Activated CD8-positive, alpha-beta memory T cell treated with anti-CD3 and anti-CD28 coated beads for 1 hour (primary cell): ENCODE measurements at places on chromosomes 4 and X.

GRCh38 chr4:71609651-71610050 lies 174.2 kb downstream of the GC start:
- no peak for DNase-seq

- DNase-seq: no peak
These were observed 49.9 kb downstream of the PAK3 start for GRCh38 chrX:111145878-111146277.

GRCh38 chrX:106039920-106040319 lies 1.4 kb upstream of the SERPINA7 start:
- DNase-seq: no peak

GRCh38 chrX:113747274-113747973 lies 836.5 kb upstream of the HTR2C start:
- DNase-seq: no peak

DNA sequence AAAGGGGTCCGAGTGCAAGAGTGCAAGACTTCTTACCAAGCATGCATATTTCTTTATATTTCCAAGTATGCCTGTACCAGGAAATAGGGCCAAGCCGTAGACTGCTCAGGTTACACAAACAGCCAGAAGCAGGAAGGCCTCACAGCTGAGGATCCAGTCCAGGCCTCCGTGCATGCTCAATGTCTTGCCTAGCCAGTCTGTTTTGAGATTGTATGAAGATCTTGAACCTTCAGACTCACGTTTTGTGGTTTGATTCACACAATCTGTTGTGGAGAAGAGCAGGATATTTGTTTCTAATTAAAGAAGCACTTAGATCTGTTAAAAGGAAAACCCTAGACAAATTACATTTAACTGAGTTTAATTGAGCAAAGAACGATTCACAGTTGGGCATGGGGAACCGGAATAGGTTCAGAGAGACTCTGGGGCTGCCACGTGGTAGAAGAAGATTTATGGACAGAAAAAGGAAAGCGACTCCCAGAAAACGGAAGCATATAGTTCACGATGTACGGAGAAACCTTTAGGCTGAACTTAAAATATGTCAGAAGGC lies 1.2 kb downstream of the MGST2 start:
- DNase-seq: no peak

- no peak for DNase-seq
These were observed 1409.8 kb downstream of the PCDH7 start for GRCh38 chr4:32129967-32130366.

DNA sequence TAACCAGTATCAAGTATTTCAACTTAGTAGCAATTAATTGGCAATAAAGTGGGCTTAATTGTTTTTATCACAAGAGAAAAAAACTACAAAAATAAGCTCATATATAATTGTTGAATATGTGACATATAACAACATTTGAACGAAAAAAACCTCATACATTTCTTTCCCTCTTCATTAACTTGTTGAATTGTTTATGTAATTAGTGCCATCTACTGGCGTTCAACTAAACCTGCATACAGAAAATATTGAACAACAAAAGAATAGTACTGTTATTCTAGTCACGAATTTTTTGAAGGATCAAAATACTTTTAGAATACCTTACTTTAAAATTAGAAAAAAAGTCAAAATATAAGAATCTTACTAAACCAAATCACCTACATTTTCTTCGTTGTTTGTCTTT lies 586.5 kb upstream of the FTHL17 start:
- DNase-seq: no peak

DNA sequence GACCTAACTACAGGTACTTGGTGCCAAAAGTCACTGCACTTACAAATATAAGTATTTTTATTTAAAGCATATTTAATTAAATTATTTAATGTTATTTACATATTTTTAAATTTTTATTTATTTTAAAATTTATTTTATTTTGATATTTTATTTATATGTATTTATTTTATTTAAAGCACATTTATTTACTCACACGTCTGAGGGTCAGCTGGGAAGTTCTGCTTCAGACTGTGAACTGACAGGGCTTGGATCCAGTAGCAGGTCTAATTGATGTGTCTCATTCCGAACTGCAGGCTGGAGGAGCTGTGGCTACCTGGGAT lies 392.5 kb downstream of the GBA3 start:
- no peak for DNase-seq

DNA sequence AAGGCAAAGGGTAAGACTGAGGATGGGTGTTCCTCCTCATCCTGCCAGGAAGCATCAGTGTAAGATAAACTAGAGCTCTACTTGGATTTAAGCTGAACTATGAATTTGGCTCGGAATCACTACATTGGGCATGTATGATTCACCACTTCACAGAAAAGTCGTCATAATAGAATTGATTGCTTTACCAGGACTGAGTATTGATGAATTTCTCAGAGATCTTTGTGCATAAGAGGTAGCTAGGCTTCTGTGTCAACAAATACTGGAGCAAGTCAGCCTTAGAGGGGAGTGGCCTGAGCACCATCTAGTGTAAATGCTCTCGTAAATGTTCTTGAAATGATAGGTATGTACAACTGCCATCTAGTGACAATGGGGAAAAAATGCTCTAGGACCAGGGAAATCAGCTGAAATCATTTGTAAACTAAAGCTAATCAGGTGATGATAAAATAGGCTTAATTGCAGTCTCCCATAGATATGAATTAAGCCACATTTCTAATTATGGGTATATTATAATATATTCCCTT lies 309.5 kb upstream of the FMR1 start:
- DNase-seq: no peak

GRCh38 chr4:154781126-154781982 lies at the start of gene RBM46:
TSS of gene RBM46 (plus strand) at chr4:154781272. CDS start at chr4:154796753, 15,481 bp downstream.
- DNase-seq: no peak
